ENCODE measurements at places on chromosomes 5 and 9.

- no peak for DNase-seq
These were observed 60.9 kb upstream of the PIP5K1B start for GRCh38 chr9:68643901-68644809.

DNA sequence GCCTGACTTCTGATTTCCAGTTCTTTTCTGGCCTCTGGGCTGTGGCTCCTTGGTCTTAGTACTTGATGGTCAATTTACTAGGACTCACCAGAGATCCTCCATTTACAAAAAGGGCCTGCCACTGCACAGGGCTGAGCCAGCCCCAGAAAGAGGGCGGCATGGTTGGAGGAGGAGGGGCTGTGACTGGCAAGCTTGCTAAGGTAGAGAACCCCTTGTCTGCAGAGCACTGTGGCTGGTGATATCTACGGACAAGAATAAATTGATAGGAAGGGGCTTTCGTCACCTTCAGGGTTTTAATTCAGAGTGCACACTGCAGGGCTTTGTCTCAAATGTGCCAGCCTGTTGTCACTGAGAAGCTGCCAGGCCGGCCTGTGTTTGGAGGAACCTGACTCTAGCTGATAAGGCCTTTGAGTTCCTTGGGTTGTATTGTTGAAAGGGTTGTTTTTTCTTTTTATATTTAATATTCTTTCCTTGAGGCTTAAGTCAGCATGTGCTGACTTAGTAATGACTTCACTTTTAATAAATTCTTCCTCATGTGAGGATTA lies 15.1 kb downstream of the SLC22A5 start:
- DNase-seq = no peak

DNA sequence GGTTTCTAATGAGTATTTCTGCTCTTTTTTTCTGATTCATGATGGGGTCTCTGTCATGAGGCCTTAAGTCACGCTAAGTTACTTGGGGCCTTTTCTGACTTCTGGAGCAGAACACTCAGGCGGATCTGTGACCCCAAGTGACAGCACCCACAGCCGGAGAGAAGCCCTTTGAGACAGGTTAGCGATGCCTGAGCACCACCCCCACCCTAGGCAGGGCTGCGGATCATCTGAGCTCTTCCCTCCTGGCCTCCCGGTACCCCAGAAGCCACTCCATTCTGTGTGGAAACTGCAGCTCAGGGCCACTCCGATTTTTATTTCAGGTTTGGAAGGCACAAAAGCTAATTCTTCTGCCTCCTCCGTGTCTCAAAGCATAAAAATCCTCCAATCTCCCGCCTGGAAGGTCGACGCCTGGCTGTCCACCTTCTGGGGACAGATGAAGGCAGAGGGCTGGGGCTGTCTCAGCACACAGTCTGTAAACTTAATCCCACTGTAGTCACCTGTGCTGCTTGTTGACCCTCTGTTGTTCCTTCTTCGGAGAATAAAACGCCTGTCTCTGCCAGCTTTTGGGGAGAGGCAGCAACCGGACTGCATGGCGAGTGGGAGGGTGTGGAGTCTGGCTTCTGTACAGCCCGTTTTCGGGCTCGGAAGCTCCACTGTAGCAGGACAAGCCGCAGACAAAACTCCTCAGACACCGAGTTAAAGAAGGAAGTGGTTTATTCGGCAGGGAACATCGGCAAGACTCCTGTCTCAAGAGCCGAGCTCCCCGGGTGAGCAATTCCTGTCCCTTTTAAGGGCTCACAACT lies 88.8 kb downstream of the SPRY4 start:
- no peak for DNase-seq

DNA sequence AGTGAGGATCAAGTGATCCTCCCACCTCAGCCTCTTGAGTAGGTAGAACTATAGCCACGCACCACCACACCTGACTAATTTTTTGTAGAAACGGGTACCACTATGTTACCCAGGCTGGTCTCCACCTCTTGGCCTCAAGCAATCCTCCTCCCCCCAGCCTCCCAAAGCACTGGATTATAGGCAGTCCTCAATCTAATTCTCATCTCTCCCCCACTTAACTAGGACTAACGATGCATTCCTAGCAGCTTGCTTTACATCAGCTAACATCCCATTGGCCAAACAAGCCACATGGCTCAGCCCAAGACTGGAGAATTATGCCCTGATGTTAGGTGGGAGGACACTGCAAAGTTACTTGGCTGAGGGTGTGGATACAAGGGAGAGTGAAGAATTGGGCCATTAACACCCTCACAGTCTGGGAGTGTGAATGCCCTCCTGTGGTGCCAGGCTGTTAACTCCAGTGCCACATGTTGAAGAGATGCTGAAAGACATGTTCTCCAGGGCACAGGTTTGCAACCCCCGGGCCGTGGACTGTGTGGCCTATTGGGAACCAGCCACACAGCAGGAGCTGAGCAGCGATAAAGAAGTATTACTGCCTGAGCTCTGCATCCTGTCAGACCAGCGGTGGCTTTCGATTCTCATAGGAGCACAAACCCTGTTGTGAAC lies 5.3 kb upstream of the ZNF367 start:
- DNase-seq = no peak

DNA sequence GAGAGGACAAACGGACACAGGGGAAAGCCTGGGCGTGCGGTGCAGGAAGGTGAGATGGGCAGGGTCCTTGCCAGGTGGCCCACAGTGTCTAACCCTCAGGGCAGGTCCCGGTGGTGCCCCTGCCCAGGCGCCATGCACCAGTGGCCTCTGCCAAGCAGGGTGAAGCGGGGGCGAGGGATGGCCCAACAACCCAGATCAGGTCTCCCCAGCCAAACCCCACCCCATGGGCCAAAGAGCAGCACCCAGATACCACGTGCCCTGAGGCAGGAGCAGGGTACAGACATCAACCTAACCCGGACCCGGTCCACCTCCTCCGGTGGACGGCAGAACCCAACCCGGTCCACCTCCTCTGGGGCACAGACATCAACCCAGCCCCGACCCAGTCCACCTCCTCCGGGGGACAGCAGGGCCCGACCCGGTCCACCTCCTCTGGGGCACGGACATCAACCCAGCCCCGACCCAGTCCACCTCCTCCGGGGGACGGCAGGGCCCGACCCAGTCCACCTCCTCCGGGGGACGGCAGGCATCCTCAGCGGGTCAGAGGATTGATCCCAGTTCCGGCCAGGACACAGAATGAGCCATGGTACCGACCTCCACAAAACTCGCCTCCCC lies 12.8 kb downstream of the SLC12A7 start:
- no peak for DNase-seq

- DNase-seq = no peak
These were observed 296.7 kb downstream of the ARL15 start for GRCh38 chr5:54013556-54014194.

DNA sequence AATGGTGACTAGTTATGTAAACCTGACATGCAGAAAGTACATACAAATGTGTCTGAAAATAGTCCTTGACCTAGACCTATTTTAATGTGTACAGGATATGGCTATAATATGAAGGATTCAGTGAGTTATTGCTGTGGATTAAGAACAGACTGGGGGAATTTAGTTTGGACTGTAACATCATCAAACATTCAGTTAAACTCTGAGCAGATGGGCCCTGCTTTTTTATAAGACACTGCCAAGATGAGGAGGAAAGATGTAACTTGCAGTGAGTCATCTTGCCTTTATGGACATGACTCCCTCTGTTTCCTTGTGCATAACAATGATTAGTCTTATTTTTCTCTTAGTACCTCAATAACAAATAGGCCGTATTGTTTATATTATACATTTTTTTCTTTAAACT lies 12.2 kb downstream of the PPP3R2 start:
- no peak for DNase-seq

- DNase-seq = no peak
These were observed 7.9 kb downstream of the WNT8A start for GRCh38 chr5:138091685-138092084.

DNA sequence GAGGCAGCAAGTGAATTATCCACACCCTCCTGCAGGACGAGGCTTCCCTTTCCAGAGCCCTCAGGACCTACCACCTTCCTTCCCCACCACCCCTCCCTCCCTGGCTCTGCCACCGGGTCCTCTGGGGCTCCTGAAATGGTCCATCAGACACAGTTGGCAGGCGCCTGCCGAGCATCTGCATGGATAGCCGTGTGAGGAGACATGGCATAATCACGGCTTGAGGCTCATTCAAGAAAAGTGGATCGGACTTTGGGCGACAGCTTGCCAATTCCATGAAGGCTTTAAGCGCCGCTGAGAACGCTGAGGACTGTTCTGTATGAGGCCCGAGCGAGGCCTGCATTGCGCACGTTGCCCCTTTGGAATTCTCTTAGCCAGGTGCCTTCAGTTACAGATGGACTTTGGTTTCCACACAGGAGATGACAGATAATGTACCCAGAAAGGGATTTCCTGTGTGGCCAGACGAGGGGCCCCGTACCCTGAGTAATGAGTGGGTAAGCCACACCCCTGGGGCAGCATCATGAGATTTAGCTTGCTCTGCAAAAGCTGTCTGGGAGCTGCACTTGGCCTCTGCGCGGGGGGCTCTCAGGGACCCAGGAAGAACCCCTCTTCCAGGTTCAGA lies 179.8 kb downstream of the OLFM1 start:
- no peak for DNase-seq

DNA sequence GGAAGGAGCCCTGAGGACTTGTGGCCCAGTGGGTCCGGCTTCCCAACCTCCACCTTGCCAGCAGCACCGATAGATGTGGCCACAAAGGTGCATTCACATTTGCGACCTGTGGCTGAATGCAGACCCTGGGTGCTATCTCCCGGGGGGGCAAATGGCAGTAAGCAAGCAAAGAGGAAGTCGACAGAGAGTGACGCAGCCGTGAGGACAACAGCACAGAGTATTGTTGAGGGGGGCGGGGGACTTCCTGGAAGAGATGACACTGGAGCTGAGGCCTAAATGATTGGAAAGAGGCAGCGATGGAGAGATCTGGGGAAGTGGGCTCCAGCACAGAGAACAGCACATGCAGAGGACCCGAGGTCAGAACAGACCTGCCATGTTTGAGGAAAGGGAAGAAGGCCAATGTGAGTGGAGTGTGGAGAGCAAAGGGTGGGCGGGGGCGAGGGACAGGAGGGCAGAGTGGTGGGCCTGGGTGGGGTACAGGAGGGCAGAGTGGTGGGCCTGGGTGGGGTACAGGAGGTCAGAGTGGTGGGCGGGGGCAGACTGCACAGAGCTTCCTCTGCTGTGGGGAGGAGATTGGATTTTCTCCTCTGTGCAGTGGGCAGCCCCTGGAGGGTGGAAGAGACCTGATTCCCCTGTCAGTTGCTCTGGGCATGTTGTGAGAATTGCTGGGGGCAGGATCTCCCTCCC lies 42.6 kb downstream of the ADAMTS2 start:
- no peak for DNase-seq

DNA sequence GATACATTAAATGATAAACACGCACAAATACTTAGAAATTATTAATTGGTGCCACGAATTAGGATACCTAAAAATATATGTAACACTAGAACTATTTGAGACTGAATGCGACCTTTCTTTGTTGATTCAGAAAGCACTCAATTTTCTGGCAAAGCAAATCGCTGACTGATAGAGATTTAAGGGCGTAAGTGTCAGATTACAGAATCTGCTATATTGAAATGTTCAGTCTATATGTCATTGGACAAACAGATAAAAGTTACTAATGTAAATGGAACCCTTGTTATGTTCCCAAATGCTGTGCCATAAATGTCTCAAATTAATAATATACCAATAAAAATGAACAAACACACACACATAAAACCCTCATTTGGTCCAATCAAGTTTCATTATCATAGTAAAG lies 137.9 kb downstream of the MPDZ start:
- no peak for DNase-seq

- DNase-seq = no peak
These were observed 195.6 kb downstream of the DEPDC1B start for GRCh38 chr5:60504342-60504741.

DNA sequence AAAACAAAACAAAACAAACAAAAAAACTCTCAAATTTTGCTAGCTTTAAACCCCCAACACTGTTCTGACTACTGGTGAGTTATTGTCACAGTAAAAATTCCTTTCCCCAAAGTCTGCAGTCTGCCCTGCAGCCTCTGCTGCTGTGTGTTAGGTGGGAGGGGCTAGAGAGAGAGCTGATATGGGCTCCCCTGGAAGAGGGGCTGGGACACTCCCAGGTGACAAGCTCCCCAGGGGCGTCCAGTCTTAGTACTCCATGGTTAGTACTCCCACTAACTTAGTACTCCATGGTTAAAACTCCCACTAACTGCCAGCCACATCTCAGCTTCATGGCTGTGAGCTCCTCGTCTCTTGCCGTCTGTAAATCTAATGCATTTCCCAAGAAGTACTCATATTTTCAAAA lies 191.9 kb downstream of the FANCC start:
- DNase-seq = no peak

DNA sequence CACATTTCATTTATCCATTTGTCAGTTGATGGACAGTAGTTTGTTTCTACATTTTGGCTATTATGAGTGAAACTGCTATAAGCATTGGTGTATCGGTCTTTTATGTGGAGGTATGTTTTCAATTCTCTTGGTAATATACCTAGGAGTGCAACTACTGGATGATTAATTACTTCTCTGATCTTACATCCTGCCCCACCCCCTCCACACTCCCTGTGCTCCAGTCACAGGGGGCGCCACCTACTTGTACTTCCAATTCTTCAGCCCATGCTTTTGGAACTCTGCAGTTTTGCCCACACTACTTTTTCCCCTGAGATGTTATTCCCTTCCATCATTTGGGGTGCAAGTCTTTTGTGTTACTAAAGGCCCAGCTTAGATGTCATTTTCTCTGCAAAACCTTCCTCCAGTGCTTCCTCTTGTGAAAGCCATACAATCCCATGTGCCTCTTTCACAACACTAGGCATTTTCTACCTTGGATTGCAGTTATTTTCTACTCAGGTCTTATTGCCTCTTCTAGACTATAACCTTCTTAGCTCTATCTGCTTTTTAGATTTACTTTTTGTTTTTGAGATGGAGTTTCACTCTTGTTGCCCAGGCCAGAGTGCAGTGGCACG lies 42.1 kb downstream of the SEC61B start:
- DNase-seq = no peak

DNA sequence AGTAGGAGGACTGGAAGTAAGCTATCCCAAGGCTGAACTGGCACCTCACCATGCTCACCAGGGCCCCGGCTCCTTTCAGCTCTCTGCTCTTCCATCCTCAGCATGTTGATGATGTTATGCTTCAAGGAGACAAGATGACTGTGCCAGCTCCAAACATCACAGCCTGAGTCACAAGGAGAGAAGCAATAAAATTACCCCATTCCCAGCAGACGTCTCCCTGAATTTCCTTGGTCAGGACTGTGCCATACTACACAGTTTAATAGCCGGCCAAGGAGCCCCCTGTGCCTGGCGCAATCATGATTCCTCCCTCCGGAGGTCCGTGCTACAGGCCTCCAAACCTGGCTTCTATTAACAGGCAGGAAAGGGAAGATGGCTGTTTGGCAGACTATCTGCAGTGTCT lies 51.2 kb upstream of the ROR2 start:
- no peak for DNase-seq

Measured in NCI-H1048 (cell line).